Suprapubic skin (tissue), 4 donors: ENCODE measurements at places on chromosomes 13 and 19.

- no peak for DNase-seq
- H3K4me1 ChIP-seq, result no peaks in the 10 kb centered on the region
Measured at GRCh38 chr13:40318366-40318765, 348.1 kb downstream of the FOXO1 start.

GRCh38 chr13:113091211-113091771 is 14.3 kb upstream of the F7 start:
- no peak for DNase-seq
- no peak overlapping the region for H3K27ac ChIP-seq
- H3K4me1 ChIP-seq, result no peaks in the 10 kb centered on the region

GRCh38 chr13:39685652-39686051 is 30.2 kb downstream of the COG6 start:
- H3K4me1 ChIP-seq, result no peaks in the 10 kb centered on the region
- H3K27me3 ChIP-seq, result no peaks in the 10 kb centered on the region
- no peak overlapping the region for H3K27ac ChIP-seq

DNA sequence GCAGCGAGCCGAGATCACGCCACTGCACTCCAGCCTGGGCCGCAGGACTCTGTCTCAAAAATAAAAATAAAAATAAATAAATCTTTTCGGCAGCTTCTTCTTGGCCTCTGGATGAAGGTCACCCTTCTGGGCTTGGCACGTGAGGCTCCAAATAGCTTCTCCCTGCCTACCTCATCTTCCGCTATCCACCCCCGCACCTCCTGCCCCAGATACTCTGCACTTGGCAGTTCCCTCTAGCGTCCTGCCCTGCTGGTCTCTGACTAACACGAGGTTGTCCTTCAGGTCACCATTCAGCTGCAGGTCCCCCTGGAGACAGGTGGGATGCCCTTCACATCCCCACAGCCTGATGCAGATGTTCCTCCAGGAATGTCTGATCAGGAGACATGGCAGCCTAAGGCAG is 8.5 kb upstream of the CCL25 start:
- H3K4me3 ChIP-seq, result no peak overlapping the region
- peaks cover 3% of the 10 kb centered on the region for H3K27me3 ChIP-seq
- H3K36me3 ChIP-seq, result no peaks in the 10 kb centered on the region
- no peaks in the 10 kb centered on the region for H3K4me1 ChIP-seq
- no peak for DNase-seq

DNA sequence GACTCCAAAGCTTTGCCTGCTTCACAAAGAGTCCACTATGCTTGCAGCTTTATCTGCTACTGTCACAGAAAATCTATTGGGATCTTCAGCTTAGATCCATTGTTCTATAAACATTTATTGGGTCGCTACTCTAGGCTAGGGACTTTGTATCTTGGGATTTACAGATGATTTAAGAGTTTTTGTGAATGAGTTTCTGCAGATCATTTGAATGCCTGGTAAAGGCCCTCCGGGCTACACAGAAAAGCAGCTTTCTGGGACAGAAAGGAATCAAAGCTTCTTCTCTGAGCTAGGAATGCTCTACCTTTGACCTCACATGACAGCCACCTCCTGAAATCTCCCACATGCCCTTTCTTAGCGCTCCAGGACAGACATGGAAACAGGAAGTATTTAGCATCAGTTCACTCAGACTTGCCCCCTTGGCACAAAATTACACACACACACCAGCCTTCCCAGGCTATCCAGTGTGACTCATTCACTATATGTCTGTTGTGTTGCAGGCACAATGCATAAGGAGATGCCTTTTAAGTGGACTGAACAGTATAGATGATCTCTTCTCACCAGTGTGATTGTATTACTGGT is 492.4 kb downstream of the DACH1 start:
- no peaks in the 10 kb centered on the region for H3K36me3 ChIP-seq
- H3K27ac ChIP-seq, result no peak overlapping the region
- H3K4me3 ChIP-seq, result no peak overlapping the region
- H3K27me3 ChIP-seq, result no peaks in the 10 kb centered on the region
- H3K4me1 ChIP-seq, result peaks cover 2% of the 10 kb centered on the region
- no peak for DNase-seq

DNA sequence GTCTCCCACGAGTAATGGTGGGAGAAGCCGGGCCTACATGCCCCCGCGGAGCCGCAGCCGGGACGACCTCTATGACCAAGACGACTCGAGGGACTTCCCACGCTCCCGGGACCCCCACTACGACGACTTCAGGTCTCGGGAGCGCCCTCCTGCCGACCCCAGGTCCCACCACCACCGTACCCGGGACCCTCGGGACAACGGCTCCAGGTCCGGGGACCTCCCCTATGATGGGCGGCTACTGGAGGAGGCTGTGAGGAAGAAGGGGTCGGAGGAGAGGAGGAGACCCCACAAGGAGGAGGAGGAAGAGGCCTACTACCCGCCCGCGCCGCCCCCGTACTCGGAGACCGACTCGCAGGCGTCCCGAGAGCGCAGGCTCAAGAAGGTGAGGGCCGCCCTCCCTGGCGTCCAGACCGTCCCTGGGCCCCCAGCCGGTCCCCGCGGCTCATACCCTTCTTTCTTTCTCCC is 1.4 kb upstream of the USF2 start:
- H3K4me1 ChIP-seq, result peaks cover 52% of the 10 kb centered on the region
- H3K27me3 ChIP-seq, result no peaks in the 10 kb centered on the region
- no peak for DNase-seq
- peak overlapping the region; percentile 95 for H3K27ac ChIP-seq
- peaks cover 25% of the 10 kb centered on the region for H3K36me3 ChIP-seq
- peak overlapping the region; percentile 74 for H3K4me3 ChIP-seq

- no peak overlapping the region for H3K27ac ChIP-seq
- no peak overlapping the region for H3K4me3 ChIP-seq
- H3K4me1 ChIP-seq, result no peaks in the 10 kb centered on the region
- no peaks in the 10 kb centered on the region for H3K36me3 ChIP-seq
Measured at GRCh38 chr13:100689191-100689590, 14.6 kb upstream of the TMTC4 start.

- peak overlapping the region; percentile 61 for H3K4me3 ChIP-seq
- peaks cover 55% of the 10 kb centered on the region for H3K4me1 ChIP-seq
- peak overlapping the region; percentile 62 for H3K27ac ChIP-seq
- H3K36me3 ChIP-seq, result no peaks in the 10 kb centered on the region
- DNase-seq, result no peak
Measured at GRCh38 chr19:4969772-4970531, 1.0 kb downstream of the KDM4B start.

DNA sequence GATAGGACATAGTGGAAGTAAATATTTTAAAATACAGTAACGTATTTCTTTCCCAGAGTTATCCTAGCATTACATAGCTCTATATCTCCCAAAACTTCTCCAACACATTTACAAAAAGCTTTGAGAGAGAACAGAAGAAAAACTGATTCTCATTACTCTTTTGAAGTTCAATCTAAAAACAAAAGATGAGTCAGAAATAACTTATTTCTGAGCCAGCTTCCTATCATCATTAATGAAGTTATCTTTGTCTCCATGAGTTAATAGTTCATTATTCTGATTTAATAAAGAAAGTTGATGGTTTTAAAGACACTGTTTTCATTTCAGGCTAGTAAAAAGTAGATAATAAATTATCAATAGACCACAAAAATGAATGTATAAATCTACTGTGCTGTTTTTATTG is 446.7 kb upstream of the SPRY2 start:
- no peaks in the 10 kb centered on the region for H3K27me3 ChIP-seq
- no peaks in the 10 kb centered on the region for H3K36me3 ChIP-seq
- no peaks in the 10 kb centered on the region for H3K4me1 ChIP-seq
- H3K4me3 ChIP-seq, result no peak overlapping the region
- DNase-seq, result no peak

GRCh38 chr13:98385606-98386005 is 191.3 kb downstream of the STK24 start:
- peaks cover 14% of the 10 kb centered on the region for H3K36me3 ChIP-seq
- no peak overlapping the region for H3K27ac ChIP-seq
- DNase-seq, result no peak
- peaks cover 2% of the 10 kb centered on the region for H3K4me1 ChIP-seq
- no peak overlapping the region for H3K4me3 ChIP-seq
- H3K27me3 ChIP-seq, result no peaks in the 10 kb centered on the region

DNA sequence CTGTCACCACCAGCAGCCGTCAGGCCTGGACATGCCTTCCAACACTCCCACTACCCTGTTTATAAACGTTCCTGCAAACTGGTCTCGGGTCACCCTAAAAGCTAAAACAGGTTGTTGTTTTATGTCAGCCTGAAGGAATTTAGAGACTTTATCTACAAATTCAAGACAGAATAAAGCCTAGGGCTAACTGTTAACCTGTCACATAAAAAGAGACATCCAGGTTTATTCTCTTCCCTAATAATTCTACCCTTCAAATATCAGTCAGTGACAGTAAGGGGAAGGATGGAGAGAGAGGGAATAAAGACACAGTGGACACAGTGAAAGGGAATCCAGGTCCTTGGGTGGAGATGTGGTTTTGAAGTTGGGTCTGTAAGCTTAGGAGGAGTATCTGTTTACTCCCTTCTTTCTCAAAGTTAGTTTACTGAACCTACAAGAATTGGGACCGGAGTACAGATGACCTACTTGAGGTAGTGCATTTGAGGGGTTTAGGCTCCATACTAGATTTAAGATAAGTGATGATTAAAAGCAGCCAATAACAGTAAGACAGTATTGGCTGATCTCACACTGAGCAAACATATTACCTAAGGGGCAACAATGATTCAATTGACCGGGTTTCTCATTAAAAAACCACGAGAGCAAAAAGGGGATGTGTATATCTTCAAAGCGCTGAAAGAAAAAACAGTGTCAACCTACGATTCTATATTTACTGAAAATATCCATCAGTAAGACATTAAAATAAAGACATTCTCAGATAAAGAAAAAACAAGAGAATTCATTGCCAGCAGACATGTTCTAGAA is 142.7 kb downstream of the USP12 start:
- no peak overlapping the region for H3K4me3 ChIP-seq
- no peak for DNase-seq

- no peaks in the 10 kb centered on the region for H3K27me3 ChIP-seq
- peaks cover 16% of the 10 kb centered on the region for H3K4me1 ChIP-seq
- H3K4me3 ChIP-seq, result peak overlapping the region; percentile 60
- peak overlapping the region; percentile 79 for H3K27ac ChIP-seq
- no peaks in the 10 kb centered on the region for H3K36me3 ChIP-seq
- no peak for DNase-seq
Measured at GRCh38 chr13:44142540-44142867, 231.1 kb upstream of the SERP2 start.

- no peaks in the 10 kb centered on the region for H3K4me1 ChIP-seq
- H3K27ac ChIP-seq, result no peak overlapping the region
- DNase-seq, result no peak
- no peak overlapping the region for H3K4me3 ChIP-seq
Measured at GRCh38 chr13:78030341-78030896, 111.8 kb upstream of the EDNRB start.

GRCh38 chr13:30805132-30805537 is 69.8 kb downstream of the ALOX5AP start:
- DNase-seq, result no peak
- H3K4me3 ChIP-seq, result no peak overlapping the region
- H3K4me1 ChIP-seq, result peaks cover 38% of the 10 kb centered on the region
- no peaks in the 10 kb centered on the region for H3K36me3 ChIP-seq

GRCh38 chr19:37505958-37506386 is 767 bp upstream of the ZNF793 start:
- peaks cover 15% of the 10 kb centered on the region for H3K36me3 ChIP-seq
- no peaks in the 10 kb centered on the region for H3K27me3 ChIP-seq
- no peak for DNase-seq
- H3K4me1 ChIP-seq, result peaks cover 10% of the 10 kb centered on the region

GRCh38 chr19:33902395-33902794 is 105.7 kb downstream of the KCTD15 start:
- no peak overlapping the region for H3K4me3 ChIP-seq
- H3K27ac ChIP-seq, result no peak overlapping the region
- H3K27me3 ChIP-seq, result peaks cover 11% of the 10 kb centered on the region
- H3K4me1 ChIP-seq, result peaks cover 33% of the 10 kb centered on the region

DNA sequence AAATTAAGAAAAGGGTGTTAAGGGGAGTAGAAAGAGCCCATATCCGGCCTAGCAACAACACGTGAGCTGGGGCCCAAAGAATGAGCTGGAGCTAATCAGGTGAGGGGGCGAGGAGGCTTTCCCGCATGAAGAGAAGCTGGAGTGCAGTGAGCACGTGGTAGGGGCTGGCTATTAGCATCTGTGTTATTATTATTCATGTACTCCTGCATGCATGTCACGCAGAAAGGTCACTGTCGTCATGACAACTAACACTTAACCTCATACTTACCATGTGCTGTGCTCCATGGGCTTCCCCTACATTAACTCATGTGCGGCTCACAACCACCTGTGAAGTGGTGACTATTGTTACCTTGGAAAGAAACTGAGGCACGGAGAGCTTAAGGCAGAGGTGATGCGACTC is 227.6 kb upstream of the UBL3 start:
- peaks cover 1% of the 10 kb centered on the region for H3K4me1 ChIP-seq
- DNase-seq, result no peak
- no peaks in the 10 kb centered on the region for H3K36me3 ChIP-seq
- no peak overlapping the region for H3K4me3 ChIP-seq
- no peaks in the 10 kb centered on the region for H3K27me3 ChIP-seq

DNA sequence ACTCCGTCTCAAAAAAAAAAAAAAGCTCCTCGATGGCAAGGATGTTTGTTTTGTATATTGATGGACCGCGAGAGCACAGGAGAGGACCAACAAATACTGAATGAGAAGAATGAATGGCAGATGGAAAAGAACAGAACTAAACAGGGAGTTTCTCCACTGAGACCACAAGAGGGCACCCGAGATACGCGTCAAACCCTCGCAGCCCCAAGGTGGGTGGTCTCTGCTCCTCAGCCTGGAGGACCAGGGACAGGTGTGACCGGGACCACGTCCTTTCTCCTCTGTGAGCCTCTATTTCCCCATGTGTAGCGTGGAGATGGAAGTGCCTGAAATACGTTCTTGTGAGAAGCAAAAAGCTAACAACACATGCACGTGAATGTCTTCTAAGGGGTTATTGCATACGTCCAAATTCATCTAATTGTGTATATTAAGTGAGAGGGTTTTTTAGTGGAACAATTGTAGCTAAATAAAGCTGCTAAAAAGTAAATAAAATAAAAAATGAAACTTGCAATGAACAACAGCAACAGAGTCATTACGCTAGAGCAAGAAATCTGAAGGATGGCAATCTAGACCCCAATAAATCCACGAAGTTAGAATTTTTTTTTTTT is 8.3 kb upstream of the CDC42EP5 start:
- no peaks in the 10 kb centered on the region for H3K36me3 ChIP-seq
- no peak overlapping the region for H3K4me3 ChIP-seq
- peaks cover 19% of the 10 kb centered on the region for H3K27me3 ChIP-seq
- H3K27ac ChIP-seq, result no peak overlapping the region
- DNase-seq, result no peak
- H3K4me1 ChIP-seq, result peaks cover 4% of the 10 kb centered on the region

GRCh38 chr19:14102756-14103155 is 12.2 kb upstream of the SAMD1 start:
- no peak overlapping the region for H3K27ac ChIP-seq
- H3K4me3 ChIP-seq, result no peak overlapping the region
- no peaks in the 10 kb centered on the region for H3K27me3 ChIP-seq
- no peaks in the 10 kb centered on the region for H3K4me1 ChIP-seq
- H3K36me3 ChIP-seq, result peaks cover 80% of the 10 kb centered on the region

GRCh38 chr19:46746281-46747057 is at the start of gene STRN4:
STRN4 (minus strand) TSS chr19:46746450; CDS start chr19:46746430, 20 bp downstream.
- DNase-seq, result no peak
- H3K27ac ChIP-seq, result peak within 1 kb of the TSS; percentile 89
- H3K36me3 ChIP-seq, result no peaks in the 10 kb centered on the region
- H3K27me3 ChIP-seq, result no peaks in the 10 kb centered on the region
